Colonic mucosa (tissue), 4 donors: ENCODE measurements at places on chromosomes 12 and 14. TPM values are rescaled to one million over a fixed set of nuclear protein-coding genes. Genes with fewer than 3 reads are reported as not detected.

GPX2 gene
- total RNA-seq: 682 TPM

- no peak for DNase-seq
These were observed 9.1 kb downstream of the SINHCAF start for GRCh38 chr12:31316891-31317290.

DNA sequence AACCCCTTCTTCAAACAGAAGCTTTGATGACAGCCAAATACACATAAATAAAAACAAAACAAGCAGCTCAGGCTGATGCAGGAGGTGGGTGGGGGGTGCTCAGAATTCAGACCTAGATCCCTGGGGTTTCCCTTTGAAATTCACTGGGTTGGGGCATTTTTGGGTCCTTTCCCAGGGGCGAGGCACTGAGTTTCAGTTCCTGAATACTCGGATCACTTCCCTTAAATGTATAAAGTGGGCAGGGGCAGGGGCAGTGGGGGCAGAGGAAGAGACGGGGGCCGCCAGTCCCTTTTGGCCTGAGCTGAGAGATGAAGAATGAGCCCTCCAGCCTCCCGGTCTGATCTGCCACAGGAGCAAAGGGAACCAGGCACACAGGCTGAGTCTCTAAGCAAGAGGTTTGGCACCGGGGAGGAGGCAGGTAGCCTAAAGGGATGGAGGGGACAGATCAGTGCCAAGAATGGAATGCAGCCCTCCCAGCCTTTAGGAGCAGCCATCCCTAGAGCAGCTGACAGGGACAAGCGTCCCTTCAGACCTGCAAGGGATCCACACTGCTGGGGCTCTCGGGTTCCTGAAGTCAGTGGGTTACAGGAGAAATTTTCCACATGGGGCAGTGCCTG, 20.3 kb downstream of the KDM2B start:
- no peak for DNase-seq

GRCh38 chr12:124557518-124558223, 9.7 kb downstream of the NCOR2 start:
- DNase-seq: no peak

DNA sequence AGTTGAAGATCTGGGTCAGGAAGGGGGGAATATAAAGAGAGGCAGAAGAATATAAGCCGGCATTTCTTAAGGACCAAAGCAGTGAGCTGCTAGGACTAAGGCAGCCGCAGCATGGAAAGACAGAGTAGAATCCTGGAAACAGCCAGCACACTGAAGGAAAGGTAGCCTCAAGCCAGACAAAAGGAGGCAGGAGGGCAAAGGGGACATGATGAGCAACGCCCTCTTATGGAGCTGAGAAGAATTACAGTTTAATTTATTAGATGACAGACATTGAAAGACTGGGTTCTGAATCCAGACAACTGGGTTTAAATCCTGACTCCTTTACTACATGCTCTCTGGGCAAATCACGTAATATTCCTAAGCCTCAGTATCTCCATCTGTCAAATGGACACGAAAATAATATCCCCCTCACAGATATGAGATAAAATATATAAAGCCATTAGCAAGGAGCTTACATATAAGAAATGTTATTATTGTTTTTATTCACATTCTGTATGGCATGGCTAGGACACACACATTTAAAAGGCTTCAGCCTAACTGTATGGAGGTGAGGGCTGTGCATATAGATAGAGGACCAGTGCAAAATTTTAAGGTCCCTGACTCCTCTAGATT, 8.1 kb upstream of the PCED1B start:
- DNase-seq: no peak

DNA sequence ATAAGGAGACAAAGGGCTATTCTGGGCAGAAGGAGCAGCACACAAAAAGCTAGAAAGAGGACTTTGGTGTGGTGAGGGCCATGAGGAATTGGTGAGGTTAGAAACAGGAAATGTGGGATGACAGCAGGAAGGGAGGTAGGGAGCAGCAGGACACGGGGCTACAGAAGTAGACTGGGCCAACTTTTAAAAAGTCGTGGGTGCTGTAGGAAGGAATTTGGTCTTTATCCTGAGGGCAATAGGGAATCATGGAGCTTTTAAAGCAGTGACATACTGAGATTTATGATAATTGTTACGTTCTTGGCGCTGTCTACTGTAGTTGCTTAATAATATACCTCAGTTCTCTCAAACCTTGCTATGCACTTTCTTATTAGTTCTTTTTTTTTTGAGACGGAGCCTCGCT, 8.2 kb upstream of the CHURC1 start:
- no peak for DNase-seq

DNA sequence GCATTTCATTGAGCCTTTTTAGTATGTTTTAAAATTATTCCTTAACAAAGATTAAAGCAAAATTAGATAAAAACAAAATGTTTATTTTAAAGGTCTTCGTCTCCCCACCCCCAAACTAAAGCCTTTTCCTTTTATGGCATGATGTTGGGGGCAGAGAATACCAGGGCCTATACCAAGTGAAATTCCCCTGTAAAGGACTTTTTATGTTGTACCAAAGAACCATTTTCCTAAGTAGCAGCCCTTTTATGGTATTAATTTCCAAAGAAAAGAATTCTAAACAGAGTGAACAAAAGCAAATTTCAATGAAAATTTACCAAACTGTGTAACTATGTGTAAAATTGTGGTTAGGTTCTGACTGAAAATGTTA, 71.9 kb upstream of the GNPNAT1 start:
- no peak for DNase-seq

- no peak for DNase-seq
These were observed 20.1 kb upstream of the GARIN6 start for GRCh38 chr12:99627459-99627858.

GRCh38 chr12:20985399-20985798, 145.6 kb upstream of the SLCO1B1 start:
- no peak for DNase-seq

DNA sequence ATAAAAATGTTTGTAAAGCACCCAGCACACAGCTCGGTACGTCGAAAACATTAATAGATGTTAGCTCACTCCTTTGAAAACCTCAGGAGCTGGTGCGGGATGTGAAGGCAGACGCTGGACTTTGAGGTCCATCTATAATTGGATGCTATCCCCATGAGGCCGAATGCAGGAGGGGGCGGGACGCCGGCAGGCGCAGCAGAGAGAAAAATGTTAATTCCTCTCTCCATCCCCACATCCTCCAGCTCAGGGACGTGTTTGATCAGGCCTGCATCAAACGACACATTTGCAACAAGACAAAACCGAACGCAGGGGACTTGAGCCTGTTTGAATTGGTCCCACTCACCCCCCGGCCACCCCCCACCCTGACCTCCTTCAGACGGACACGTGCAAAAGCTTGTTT, 231.0 kb downstream of the RBM19 start:
- DNase-seq: no peak

DNA sequence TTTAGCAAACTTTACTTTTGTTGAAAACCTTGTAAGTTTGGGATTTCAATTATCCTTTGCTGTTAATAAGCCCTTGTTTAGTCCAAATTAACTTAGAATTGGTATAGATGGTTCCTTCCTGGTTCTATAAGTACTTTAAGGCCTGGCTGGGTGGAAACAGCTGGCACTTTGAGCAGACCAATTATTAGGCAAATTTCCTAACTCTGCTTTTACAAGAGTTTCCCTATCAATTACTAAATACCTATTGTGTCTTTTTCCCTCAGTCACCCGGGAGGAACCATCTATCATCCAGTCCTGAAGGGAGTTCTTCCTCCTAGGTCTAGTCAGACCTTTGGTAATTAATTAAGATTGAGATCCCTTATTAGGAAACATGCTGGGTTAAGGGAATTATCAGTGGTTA, 138.0 kb downstream of the SLC38A6 start:
- no peak for DNase-seq

JKAMP gene
- total RNA-seq: 26.6 TPM

- no peak for DNase-seq
These were observed 10.3 kb downstream of the KCTD10 start for GRCh38 chr12:109466821-109467220.

CDCA3 gene
- 63.7 TPM for total RNA-seq

GOLGA3 gene
- 70.3 TPM for total RNA-seq

DNA sequence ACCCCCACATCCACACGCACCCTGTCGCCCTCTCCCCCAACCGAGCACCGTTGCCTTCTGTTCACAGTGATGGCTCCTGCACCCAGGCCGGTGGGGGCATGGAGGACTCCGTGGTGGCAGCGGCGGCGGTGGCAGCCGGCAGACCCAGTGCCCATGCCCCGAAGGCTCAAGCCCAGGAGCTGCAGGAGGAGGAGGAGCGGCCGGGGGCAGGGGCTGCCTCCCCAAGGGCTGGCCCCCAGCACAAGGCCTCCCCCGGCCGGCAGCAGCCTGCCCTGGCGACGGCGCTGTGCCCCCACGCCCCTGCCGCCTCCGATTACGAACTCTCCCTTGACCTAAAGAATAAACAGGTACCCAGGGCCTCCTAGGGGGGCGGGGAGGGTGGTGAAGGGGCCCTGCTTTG, 59.0 kb downstream of the IQSEC3 start:
- no peak for DNase-seq

DNA sequence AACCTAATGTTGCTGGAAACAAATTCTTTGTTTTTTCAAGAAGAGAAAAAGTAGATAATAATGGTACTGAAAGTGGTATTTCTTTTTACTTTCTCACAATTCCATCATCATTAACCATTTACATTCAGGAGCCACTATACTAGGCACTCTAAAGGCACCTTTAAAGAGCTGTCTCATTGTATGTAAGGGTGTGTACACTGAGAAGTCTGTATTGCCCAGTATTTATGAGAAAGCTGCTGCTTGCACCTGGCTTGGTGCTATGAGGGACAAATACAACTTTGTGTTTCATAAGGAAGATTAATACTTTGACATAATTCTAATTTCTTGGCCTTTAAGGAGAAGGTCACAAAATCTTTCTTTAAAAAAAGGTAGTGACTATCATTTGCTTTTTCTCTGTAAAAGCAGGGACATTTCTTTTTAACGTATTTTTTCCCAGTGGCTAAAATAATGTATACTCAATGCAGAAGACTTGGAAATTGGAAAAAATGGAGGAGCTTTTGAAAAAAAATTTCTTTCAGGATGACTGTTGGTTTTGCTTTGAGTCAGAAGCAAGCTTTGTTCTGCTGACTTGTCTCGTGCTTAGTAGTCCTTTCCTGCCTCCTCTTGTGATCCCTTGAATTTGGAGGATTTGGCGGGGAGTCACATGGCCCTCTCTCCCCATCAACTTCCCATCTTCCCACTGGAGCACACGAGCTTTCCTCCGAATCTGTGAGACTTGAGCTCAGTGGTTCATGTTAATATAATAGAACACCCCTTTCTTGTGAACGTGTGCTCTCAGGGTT, 50.1 kb downstream of the RASSF3 start:
- no peak for DNase-seq
